ENCODE measurements at places on chromosomes 13 and 19.

DNA sequence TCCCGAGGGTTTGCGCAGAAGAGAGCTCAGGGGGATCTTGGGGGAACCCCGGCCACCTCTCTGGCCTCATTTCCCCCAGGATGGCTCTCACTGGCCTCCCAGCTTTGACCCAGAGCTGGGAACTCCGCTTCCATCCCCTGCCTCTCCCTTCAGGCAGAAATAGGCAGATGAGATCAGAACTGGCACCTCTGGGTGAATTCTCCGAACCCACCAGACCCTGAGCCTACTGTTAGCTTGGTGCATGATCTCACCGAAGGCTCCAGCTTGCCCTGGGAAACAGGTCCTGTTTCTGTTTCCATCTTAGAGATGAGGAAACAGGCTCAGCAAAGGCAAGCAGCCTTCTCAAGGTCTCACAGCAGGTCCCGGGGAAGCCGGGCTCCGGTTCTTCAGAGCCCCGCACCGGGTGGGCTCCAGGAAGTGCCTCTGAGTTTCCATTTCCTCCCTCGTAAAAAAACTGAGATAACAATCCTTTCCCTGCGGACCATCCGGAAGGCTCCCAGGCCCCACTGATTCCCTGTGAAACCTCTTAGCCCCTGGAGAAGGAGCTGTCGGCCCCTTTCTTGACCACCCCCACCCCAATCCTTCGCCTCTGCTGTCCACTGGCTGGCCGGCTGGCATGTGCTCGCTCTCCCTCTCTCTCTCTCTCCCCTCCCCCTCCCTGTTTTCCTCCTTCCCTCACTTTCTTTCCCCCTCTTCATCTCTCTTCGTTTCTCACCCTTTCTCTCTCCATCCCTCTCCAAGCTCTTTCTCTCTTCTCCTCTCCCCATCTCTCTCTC, 2.1 kb downstream of the NECTIN2 start:
- DNase-seq, result no peak

DNA sequence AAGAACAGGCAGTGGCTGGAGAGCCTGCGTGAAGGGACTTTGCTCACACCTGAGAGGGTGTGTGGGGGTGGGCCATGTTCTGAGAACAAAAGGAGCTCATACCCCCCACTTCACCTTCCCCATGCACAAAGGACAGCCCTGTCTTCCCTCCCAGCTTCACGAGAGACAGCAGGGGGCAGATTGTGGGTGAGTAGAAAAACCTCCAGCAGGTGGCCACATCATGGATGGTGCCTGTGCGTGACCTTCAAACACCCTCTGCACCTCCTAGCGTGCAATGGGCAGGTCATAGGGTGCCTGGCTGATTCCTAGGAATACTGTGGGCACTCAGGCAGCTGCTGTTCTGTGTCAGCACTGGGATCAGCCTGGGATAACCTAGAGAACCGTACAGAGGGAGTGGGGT, 36.3 kb upstream of the PSG9 start:
- no peak for DNase-seq

GRCh38 chr13:27923794-27924528, 4.2 kb downstream of the PDX1 start:
- DNase-seq, result no peak

DNA sequence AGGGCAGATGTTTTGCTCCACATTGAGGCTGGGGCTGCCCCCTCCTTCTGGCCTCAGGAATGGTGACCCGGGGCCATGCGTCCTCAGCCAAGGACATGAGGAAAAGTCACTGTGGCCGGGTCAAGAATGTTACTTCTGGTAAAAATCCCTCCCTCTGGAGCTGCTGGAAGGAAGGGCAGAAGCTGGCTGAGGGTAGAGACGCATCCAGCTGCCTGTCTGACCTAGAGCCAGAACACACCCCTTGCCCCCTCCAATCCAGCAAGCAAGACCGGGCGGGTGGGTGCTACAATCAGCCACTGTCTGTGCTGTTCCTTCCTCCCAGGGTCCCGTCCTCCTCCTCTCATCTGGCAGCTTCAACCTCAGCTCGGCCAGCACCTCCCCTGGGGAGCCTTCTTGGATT, 59.0 kb downstream of the PTPRS start:
- no peak for DNase-seq

GRCh38 chr19:49421039-49421877, 2.0 kb downstream of the PTH2 start:
- DNase-seq, result peak; percentile 67

- peak; percentile 68 for DNase-seq
Measured at GRCh38 chr19:50705422-50706019, 14.1 kb downstream of the SHANK1 start.

DNA sequence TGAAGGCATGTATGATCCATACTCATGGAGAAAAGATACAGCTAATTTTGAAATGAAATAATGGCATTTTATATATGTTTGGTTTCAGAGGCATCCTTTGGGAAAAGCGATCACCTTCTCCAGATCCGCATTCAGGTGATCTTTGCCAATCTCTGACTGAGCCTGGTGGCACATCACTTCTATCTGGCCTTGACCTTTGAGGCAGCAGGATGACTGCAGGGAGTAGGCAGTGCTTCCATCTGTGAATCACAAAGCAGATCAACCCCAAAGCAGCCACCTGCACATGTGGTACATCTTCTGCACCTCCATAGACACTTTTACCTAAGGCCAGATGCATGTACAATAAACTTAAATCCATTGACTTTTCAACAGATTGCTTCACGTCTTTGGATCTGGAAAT, 53.4 kb downstream of the SPATA13 start:
- DNase-seq, result no peak

GRCh38 chr13:113816254-113816929, 47.5 kb downstream of the GAS6 start:
- DNase-seq, result no peak

- no peak for DNase-seq
Measured at GRCh38 chr19:4878491-4878968, 11.1 kb upstream of the PLIN3 start.

- DNase-seq, result no peak
Measured at GRCh38 chr13:36358175-36358718, 12.1 kb upstream of the SPART start.

DNA sequence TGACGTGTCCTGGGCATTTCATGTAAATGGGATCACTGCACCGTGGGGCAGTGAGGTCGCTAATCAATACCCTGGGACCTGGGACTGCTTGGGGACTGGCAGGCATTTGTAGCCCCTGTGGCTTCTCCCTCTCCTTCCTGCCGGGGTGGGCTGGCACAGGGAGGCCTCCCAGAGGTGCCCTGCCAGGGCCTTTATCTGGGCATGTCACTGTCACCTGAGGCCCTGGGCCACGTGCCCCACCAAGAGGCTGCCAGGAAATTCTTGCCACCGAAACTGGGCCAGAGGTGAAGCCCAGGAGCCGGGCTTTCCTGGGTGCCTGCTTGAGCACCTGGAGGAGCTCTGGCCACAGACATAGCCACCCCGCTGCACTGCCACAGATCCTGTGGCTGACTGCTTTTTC, 1.8 kb upstream of the NMRK2 start:
- no peak for DNase-seq

DNA sequence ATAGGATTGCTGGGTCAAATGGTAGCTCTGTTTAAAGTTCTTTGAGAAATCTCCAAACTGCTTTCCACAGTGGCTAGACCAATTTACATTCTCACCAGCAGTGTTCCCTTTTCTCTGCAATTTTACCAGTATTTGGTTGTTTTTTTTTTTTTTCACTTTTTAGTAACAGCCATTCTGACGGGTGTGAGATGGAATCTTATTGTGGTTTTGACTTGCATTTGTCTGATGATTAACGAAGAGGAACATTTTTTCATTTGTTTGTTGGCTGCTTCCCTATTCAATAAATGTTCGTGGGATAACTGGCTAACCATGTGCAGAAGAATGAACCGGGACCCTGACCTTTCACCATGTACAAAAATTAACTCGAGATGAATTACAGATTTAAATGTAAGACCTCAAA, 31.2 kb downstream of the CYP4F2 start:
- DNase-seq, result no peak

- peak; percentile 82 for DNase-seq
Measured at GRCh38 chr19:18280247-18281081, 958 bp downstream of the JUND start.

GRCh38 chr13:76884186-76884906, 1.9 kb downstream of the KCTD12 start:
- no peak for DNase-seq

GRCh38 chr19:7942981-7943443, 454 bp downstream of the TIMM44 start:
- DNase-seq, result no peak

- no peak for DNase-seq
Measured at GRCh38 chr13:41282129-41282571, 18.8 kb upstream of the MTRF1 start.

DNA sequence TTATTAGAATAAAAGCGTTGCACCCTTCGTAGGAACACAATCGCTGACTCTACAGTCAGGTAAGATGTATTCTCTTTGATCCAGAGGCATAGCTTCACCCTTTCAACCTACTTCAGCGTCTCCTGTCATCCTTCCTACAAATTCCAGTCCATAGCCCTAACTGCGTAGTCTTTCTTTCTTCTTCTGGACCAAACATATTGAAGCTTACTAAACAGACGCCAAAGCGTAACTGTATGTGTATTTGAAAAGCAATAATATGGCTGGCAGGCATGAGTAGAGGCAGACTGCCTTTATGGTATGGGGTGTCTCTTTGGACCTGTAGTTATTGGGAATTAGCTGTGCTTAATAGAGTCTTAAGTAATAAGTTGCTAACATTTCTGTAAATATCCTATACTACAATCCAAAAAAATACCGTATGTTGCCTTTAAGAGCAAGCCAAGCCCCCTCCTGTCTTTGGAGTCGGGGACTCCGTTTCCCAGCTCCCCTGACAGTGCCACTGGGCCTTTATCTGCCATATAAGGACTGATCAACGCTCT, 392 bp upstream of the ZNF548 start:
- no peak for DNase-seq

GRCh38 chr19:54335164-54335563, 3.8 kb downstream of the LILRA4 start:
- DNase-seq, result no peak

DNA sequence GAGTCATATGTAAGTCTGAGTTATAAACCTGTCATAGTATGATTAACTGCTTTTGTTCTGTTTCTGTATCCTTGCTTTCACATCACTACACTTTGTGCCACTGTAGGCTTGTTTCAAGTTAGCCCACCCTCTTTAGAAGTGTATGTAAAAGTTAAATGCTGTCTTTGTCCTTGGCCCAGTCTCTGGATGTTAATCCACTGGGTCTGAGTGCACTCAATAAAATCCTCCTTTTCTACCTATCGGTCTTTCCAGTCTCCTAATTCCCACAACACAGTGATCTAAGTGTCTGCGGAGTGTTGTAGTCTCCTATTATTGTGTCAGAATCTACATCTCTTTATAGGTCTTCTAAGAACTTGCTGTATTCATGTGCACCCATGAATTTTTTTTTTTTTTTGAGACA, 14.1 kb downstream of the ZNF429 start:
- DNase-seq, result no peak

- peak; percentile 10 for DNase-seq
Measured at GRCh38 chr19:21202865-21203494, 61.1 kb downstream of the ZNF431 start.

DNA sequence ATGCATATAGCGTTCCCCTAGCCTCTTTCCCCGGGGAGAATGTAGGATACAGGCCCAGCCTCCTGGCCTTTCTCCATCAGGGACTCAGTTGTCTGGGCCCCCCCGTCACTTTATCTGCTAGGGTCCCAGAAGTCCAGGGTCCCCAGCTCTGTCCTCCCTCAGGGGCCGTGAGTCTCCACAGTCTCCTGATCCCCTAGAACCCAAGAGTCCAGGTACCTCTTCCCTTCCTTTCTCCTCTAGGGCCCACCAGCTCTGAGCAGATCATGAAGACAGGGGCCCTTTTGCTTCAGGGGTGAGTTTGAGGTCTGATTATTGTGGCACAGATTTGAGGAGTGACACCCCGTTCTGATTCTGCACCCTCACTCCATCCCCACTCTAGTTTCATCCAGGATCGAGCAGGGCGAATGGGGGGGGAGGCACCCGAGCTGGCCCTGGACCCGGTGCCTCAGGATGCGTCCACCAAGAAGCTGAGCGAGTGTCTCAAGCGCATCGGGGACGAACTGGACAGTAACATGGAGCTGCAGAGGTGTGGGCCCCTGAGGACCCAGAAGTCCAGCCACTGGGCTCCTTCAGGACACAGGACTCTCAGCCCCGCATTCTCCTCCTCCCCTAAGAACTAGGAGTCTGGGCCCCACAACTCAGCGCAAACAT, 758 bp downstream of the BAX start:
- no peak for DNase-seq

DNA sequence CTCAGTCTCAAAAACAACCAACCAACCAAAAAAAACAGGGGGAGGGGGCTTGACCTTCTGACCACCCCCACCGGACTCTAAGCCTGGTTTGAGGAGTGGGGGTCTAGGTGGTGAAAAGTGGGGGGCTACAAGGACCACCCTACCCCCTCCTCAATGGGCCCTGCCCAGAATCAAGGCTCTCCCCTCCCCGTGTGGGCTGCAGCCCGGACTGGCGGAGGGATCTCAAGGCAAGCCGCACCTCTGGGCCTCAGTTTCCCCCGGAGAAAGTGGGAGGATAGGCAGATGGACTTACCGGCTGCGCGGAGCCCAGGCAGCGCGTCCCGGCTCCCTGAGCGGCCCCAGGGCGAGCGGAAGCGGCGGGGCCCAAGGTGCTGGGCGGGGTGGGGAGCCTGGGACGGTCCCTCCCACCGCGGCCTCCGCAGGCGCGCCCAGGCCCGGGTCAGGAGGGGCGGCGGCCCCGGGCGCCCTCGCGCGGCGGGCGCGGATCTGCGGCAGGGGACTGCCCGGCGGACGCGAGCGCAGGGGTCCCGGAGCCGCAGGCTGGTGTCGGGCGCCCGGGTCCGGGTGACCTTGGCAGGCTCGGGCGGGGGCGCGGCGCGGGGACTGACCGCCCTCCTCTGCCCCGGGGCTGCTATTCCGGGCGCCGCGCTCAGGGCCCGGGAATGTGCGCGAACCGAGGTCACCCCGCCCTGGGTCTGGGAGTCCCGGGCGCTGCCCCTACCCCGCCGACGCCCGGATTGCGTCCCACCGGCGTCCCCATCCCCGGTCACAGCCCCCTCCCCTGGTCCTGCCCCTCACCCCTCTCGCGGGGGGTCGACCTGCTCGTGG, at the start of gene ADAMTSL5:
Gene ADAMTSL5, minus strand, starts transcription at position 349 of the 828 bp plus-strand sequence. CDS start 2,076 bp downstream, outside the sequence.
- peak; percentile 93 for DNase-seq

- DNase-seq, result no peak
Measured at GRCh38 chr19:21321134-21321533, 8.1 kb downstream of the ZNF708 start.
